Stomach (tissue), 19 donors: ENCODE measurements at places on chromosomes 7 and 10. TPM values are rescaled to one million over a fixed set of nuclear protein-coding genes. Genes with fewer than 3 reads are reported as not detected.
A peak's percentile ranks its signal among the peaks of the same experiment; 100 is the strongest.

DNA sequence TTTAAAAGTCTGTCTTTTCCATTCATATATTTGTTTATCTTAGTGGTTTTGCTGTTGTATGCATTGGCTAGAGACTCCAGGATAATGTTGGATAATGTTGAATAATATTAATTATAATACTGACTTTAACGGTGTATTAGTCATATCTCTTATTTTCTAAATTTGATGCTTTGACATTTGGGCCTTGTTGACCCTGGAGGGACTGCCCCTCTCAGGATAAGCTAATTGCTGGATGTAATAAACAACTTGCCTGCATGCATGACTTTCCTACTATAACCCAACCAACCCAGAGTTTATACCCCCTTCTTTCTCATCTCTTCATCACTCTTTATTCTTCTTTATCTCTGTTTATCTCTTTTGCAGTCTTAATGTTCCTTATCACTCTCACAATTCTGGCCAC is 90.9 kb upstream of the ABI1 start:
- no peaks in the 10 kb centered on the region for H3K36me3 ChIP-seq
- no peak overlapping the region for H3K27ac ChIP-seq
- no peak for DNase-seq
- no peak overlapping the region for H3K4me3 ChIP-seq

GRCh38 chr7:39043531-39043930 is 65.8 kb downstream of the POU6F2 start:
- no peaks in the 10 kb centered on the region for H3K4me1 ChIP-seq
- DNase-seq: no peak
- no peaks in the 10 kb centered on the region for H3K27me3 ChIP-seq
- H3K36me3 ChIP-seq: no peaks in the 10 kb centered on the region
- no peak overlapping the region for H3K4me3 ChIP-seq

DNA sequence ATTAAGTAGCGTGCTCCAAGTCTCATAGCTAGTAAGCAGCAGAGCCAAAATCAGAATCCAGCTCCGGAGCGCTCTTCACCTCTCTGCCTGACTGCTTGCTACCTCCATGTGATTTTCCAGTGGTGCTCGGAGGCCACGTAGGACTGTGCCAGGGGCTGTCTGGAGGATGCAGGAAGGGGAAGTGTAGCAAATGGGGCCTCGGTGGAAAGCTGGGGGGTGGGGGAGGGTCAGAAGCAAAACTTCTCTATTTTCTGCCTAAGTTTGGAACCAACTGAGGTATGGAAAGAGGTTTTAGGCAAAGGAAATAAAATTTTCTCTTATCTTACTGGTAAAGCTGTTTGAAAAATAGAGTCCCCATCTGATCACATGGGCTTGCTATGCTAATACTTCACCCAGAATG is 108.7 kb downstream of the TBXAS1 start:
- H3K27ac ChIP-seq: no peak overlapping the region
- DNase-seq: no peak

DNA sequence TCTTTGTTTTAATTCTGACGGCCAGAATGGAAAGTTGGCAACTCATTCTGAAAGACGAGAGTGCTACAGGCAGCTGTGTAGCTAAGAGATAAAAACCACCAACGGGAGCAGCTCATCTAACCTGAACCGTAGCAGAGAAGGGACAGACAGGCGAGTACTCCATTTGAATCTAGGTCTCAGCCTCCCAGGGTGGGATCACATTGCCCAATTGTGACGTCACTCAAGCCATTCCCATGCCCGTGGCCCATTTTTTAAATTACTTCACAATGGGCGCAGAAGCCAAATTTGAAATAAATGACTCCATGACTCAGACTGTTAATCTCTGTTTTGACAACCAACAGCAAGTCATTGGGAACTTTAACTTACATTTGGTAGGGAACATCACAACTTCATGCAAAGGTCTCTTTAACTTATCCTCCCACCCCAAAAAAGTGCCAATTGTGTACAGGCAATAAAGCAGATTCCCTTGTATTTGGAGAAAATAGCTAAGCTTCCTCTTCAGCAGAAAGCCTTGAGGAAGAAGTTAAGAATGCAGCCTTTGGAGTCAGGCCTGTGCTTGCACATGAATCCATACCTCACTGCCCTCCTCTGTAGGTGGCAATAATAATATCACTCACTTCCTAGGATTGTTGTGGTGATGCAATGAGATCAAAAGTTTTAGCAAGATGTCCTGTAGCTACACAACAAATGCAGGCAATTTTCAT is 93.2 kb upstream of the KIF5B start:
- peak; percentile 75 for DNase-seq
- H3K4me1 ChIP-seq: peaks cover 13% of the 10 kb centered on the region
- H3K27ac ChIP-seq: peak overlapping the region; percentile 55

DNA sequence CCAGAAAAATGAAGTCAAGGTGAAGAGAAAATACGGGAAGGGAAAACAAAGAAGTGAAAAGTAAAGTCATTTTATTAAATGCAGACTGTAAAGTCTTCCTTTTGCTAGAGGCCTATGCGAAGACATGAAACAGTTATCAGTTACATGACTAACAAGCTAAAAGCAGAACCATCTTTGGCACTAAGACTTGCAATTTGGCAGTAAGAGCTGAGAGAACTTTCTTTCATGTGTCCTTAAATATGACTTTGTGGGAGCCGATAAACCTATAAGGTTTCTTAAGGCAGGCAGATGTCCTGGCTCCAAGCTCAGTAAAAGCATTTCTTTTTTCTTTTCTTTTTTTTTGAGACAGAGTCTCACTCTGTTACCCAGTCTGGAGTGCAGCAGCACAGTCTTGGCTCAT is 10.4 kb downstream of the ANLN start:
- no peak for DNase-seq
- H3K4me1 ChIP-seq: no peaks in the 10 kb centered on the region
- H3K4me3 ChIP-seq: no peak overlapping the region
- no peaks in the 10 kb centered on the region for H3K36me3 ChIP-seq

DNA sequence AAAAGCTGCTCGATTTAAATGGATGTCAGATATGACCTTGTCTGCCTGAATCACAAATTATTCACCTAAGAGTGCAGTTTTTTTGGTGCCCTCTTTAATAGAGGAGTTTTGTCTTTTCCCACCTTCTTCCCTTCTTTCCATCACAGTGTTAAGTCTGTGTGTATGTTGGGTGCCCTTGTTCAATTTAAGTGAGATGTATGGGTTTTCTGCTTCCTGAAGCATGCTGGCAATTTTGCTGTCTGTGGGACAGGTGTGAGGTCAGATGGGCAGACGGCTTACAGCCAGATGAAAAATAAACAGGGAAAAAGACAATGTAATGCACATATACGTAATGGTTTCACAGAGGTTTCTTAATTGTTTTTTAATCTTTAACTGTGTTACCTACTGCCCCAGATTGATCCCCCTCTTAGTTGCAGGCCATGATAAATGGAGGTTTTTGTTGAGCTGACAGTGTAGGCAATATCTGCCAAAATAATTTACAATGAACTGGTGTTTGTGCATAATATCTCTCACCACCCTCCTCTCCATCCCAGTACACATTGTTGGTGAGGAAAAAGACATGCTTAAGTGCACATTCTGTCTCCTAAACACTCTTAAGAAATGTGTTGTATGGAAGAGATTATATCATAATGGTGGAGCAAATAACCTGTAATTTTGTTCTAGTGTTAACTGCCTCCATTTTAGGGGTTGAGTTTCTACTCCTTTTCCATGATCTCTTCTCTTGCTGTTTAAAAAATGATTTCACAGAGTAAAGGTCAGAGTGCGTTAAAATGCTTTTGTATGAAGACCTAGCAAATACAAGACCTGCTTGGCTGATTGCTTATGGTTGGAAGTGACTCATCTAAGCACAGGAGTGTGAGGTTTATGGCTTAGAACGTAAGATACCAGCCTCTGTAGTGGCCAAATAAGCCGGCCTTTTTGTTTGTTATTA is 123.9 kb downstream of the LRRC4 start:
- H3K27ac ChIP-seq: no peak overlapping the region
- peaks cover 5% of the 10 kb centered on the region for H3K36me3 ChIP-seq
- no peak for DNase-seq
- no peak overlapping the region for H3K4me3 ChIP-seq
- no peaks in the 10 kb centered on the region for H3K27me3 ChIP-seq

DNA sequence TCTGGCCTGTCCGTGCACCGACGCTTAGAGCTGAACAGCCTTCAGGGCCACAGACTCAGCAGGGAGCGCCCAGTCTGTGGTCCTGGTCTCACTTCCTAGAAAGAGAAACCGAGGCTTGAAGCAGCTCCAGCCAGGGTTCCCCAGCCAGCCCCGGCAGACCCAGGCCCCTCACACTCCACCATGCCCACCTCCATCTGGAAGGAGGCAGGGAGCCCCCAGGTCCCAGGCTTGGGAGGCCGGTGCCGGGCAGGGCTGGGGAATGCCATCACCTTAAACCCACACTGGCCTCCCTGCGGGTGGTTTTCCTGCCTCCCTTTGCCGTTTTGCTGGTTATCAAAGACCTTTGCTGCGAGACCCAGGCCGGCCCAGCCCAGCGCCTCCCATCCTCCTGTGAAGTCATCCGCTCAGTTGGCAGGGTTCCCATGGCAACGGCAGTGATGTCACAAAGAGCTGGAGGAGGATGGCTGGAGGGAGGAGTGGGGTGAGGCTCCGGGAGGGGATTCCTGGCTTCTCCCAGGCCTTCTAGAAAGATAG is 24.0 kb downstream of the ELFN1 start:
- H3K27me3 ChIP-seq: peaks cover 61% of the 10 kb centered on the region
- H3K4me3 ChIP-seq: no peak overlapping the region
- H3K36me3 ChIP-seq: no peaks in the 10 kb centered on the region
- H3K4me1 ChIP-seq: no peaks in the 10 kb centered on the region
- H3K27ac ChIP-seq: no peak overlapping the region
- DNase-seq: peak; percentile 91

DNA sequence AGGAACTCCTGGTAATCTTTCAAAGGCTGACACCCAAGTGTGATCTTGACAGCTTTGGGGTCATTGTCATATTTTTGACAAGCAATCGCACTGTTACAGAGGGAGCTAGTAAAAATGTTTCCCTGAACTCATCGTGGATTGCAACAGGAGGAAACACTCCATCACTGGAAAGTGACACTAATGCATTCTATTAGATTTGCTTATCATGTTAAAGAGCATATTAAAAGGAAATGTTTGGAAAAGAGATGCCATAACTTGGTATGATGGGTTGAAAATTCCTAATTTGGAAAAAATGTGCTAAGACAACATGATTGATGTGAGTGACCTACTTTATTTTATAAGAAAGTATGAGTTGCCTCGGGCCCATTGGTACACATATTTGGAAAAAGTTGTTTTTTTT is 22.7 kb upstream of the EMX2 start:
- no peak for DNase-seq
- H3K36me3 ChIP-seq: no peaks in the 10 kb centered on the region
- no peak overlapping the region for H3K4me3 ChIP-seq
- no peaks in the 10 kb centered on the region for H3K4me1 ChIP-seq
- H3K27ac ChIP-seq: no peak overlapping the region

GRCh38 chr7:91135300-91135699 is 128.9 kb upstream of the FZD1 start:
- H3K27me3 ChIP-seq: no peaks in the 10 kb centered on the region
- H3K27ac ChIP-seq: no peak overlapping the region
- no peak overlapping the region for H3K4me3 ChIP-seq
- DNase-seq: no peak

GRCh38 chr10:69222157-69223027 is 2.3 kb downstream of the HKDC1 start:
- H3K4me1 ChIP-seq: peaks cover 16% of the 10 kb centered on the region
- DNase-seq: peak; percentile 87
- H3K27ac ChIP-seq: peak overlapping the region; percentile 89
- H3K36me3 ChIP-seq: no peaks in the 10 kb centered on the region

GRCh38 chr10:124180947-124181549 is 87.7 kb upstream of the CHST15 start:
- no peak for DNase-seq
- no peaks in the 10 kb centered on the region for H3K4me1 ChIP-seq
- H3K27ac ChIP-seq: no peak overlapping the region
- H3K4me3 ChIP-seq: no peak overlapping the region
- H3K36me3 ChIP-seq: no peaks in the 10 kb centered on the region

DNA sequence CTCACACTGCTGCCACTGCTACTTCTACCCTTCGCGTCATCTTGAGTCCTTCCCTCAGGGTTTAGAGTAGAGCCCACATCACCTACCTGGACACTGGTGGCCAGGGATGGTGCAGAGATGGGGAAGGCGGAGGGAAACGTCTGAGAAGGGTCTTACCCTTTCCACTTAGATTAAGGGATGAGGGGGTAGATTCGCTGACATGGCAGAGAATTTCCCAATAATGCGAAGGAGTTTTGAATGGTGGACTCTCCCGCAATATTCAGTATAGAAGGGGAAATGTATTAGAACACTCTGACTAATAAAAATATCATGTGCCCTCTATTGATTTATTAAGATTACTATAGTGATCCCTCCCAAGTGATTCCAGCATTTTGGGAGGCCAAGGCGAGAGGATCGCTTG is 209.5 kb upstream of the KIAA1217 start:
- H3K36me3 ChIP-seq: no peaks in the 10 kb centered on the region
- no peaks in the 10 kb centered on the region for H3K27me3 ChIP-seq
- no peak for DNase-seq
- H3K27ac ChIP-seq: no peak overlapping the region

DNA sequence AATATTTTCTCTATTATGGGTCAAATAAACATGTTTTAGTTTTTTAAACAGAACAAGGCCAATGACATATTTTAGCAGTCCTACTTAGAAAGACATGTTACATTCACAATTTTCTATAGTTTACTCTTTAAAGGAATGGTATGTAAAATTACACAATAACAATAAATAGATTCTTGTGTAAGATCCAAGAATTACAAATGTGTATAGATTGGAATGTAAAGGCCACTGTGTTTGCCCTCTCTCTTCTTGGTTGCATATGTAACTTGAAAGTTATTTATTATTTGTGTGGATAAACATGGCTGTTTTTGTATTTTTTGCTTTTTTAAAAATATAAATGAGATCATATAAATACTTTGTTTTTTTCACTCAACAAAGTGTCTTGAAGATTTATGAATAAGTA is 979.3 kb upstream of the CELF2 start:
- DNase-seq: no peak
- no peak overlapping the region for H3K4me3 ChIP-seq
- no peak overlapping the region for H3K27ac ChIP-seq
- H3K36me3 ChIP-seq: no peaks in the 10 kb centered on the region

GRCh38 chr10:59175538-59176240 is 754 bp upstream of the PHYHIPL start:
- peaks cover 21% of the 10 kb centered on the region for H3K4me1 ChIP-seq
- H3K27ac ChIP-seq: no peak overlapping the region
- DNase-seq: peak; percentile 43
- no peaks in the 10 kb centered on the region for H3K36me3 ChIP-seq
- no peaks in the 10 kb centered on the region for H3K27me3 ChIP-seq

DNA sequence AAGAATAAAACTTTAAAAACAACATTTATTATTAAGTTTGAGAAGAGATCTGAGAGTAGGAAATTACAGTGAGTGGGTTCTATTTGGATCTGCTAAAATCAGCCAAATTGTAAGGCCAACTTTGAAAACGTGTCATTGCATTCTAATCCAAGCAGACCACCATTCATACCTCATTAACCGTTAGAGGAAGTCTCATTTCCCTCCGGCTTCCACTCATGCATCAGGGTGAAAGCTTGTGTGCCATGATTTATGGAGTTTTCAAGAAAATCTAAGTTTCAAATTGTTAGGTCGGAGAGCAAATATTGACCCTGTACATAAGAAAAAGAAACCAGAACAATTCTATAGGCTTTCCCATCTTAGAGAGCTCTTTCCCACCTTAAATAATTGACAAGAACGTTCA is 166.6 kb upstream of the NRG3 start:
- no peak overlapping the region for H3K27ac ChIP-seq
- no peaks in the 10 kb centered on the region for H3K27me3 ChIP-seq
- no peaks in the 10 kb centered on the region for H3K36me3 ChIP-seq
- no peaks in the 10 kb centered on the region for H3K4me1 ChIP-seq
- no peak overlapping the region for H3K4me3 ChIP-seq

HHEX gene
- polyA plus RNA-seq: 4.6 TPM

PPP1R3A gene
- not detected for polyA plus RNA-seq

ADAP1 gene
- polyA plus RNA-seq: 16.0 TPM

EFCAB10 gene
- polyA plus RNA-seq: not detected

NRG3 gene
- polyA plus RNA-seq: 0.31 TPM

MSMB gene
- polyA plus RNA-seq: 19.0 TPM

DHTKD1 gene
- polyA plus RNA-seq: 7.7 TPM
